ENCODE measurements at places on chromosomes 16 and 17.

DNA sequence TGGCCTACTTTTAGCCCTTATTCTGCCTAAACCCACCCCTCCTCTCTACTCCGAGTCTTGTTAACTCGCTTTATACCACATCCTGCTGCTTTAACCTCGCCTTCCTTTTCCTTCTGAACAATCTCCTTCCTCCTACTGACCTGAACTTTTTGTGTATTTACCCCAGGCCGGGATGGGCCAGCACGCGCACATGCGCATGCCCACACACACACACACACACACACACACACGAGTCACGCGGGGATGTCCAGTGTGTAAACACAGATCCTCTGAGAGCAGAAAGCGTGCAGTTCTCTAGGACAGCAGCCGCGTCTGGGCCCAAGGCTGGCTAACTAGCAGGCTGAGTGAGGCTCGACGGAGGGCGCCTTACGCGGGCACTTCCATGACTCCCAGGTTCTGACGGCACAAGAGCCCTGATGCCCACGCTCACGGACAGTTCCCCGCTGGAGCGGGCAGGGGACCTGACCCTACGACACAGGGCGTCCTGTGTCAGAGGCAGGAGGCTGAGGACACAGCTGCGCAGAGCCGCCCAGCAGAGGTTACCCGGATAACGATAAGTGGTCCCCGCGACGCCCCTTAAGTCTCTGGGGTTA, 610 bp downstream of the PIK3R5 start:
- no peak for DNase-seq

DNA sequence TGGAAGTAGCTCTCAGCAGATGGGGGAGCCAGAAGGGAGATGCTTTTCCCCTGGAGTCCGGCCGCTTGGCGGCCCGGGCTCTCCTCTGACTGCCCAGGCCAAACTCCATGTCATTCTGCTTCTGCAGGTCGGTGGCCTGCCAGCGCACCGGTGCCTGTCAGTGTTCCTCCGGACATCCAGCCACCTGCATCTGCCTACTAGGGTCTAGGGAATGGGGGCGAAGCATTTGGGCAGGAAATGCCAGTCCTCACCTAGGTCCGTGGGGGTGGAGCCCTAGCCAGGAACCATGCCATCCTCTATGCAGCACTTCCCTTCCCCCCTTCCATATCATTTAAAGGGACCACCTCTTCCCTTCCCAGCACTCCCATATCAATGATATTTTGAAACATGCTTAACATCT, 34.2 kb downstream of the GJC1 start:
- DNase-seq = no peak

DNA sequence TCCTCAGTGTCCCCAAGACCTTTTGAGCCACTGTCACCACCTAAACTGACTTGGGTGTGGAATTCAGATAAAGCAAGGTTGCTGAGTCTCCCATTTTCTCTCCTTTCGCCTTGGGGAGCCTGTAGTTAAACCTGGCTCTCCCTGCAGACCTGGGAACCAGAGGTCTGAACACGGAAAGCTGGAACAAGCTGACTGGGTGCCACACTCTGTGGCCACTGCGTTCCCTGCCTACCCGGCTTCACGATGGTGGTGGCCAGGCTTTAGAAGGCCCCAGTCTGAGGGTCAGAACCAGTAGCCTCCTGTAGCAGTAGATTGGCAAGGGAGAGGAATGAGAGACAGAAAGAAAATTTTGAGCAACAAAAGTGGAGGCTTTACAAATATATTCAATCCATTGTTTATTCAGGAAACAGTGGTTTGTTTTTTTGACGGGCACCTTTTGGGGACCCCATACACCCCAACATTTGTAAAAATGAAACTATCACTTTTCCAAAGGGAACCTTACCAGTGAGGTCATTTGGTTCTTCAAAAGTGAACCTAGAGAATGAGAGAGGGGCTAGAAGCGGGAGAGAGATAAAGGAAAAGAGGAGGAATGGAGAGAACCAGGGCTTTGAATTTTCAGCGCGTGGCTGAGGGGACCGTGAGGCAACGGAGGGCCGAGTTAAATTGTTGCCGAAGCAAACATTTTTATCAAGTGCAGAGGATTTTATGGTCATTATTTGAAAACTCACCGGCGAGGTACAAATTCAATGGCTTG, 1.8 kb upstream of the HOXB8 start:
- no peak for DNase-seq

DNA sequence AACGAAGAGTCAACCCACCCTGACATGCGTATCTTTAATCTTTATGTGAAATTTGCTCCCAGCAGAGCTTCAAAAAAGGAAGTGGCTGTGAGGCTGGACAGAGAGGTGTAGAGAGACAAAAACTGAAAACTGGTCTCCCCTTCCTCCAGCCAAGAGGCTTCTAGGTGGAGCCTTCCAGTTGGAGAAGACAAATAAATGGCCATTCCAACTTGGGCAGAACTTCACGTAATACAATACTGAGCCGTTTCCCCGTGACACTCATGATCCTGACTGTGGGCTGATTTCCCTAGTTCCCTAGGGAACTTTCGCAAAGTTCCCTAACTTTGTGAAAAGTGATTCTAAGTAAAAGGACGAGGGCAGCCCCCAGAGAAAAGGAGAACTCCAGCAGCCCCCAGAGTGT, 78.8 kb downstream of the ZFHX3 start:
- no peak for DNase-seq
